NCI-H2029 (cell line): ENCODE measurements at places on chromosomes 7 and 10.

DNA sequence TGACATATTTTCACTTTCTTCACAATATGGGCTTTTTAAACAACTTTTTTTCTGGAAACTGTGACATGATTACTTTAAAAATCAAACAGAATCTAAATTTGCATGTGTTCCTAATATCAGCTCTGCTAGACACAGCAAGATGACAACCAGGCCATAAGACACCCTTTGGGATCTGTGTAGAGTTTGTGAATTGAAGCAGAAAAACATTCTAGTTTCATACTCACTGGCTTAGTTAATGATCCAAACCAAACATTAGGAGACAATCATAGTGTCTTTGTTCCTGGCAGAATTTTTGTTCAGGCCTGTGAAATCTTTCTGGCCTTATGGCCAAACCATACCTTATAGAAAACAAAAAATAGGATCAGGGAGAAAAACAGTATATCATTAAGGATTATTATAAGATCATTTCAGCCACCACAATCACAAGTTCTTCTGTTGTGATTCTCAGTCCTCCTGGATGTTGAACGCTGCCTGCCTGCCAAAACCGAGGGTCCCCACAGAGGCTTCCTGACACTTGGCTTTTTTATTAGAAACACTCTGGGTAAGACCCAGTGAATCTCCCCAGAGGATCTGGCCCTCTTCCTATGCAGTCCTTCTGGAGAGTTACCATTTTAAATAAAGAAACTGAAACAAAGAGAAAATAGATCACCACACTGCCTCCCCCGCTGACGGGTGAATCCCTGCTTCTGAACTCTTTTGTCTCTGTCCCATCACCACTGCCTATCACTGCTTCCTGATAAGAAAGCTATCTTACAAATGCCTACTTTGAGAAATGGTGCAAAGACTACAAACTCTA, 79.2 kb upstream of the PPP1R3C start:
- DNase-seq, result no peak

DNA sequence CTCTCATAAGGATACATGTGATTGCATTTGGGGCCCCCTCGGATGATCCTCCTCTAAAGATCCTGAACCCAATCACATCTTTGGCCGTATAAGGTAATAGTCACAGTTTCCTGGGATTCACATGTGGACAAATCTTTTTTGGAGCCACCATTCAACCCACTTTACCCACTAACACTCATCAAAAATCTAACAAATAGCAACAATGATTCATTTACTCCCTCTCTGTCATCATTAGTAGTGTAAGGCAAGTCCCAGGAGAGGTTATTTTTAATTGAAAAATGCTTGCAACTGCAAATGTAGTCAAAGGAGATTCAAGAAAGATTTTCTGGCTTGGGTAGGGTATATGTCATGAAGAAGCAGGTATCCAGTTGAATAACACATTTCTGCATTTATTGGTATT, 9.9 kb upstream of the SMKR1 start:
- no peak for DNase-seq

- no peak for DNase-seq
Observed at GRCh38 chr7:11846361-11846955, 14.5 kb upstream of the THSD7A start.

- DNase-seq, result no peak
Observed at GRCh38 chr7:80264769-80265495, 130.3 kb downstream of the GNAI1 start.

DNA sequence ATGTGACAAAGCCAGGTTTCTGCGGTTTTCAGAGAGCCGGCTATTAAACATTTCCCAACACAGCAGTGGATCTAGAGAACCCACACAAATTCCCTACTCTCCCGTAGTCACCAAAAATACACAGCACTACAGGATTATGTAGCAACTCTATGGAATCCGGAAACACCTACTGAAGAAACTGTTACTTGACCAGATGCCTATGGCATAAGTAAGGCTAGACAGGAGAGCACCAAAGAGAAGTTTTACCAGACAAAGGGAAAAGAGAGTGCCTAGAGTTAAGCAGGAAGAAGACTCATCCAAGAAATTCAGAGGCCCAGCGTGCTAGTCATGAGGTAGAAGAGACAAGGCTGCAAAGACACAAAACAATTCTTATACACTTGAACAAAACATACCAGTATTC, 321.1 kb downstream of the PARD3 start:
- DNase-seq, result no peak

DNA sequence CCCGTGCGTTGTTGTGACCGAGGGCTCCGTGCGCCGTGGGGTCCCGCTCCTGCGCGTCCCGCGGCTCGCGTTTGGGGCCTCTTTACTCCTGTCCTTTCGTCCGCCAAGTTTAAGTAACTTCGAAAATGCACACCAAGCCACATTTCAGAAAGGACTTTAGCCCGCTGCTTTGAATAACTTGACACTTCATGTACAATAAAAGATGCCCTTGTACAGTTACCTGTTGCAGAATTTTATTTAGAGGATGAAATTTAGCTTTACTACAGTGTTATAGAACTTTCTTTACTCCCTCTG, 459 bp downstream of the SUGCT start:
- DNase-seq, result no peak

GRCh38 chr7:99752356-99752755, 17.4 kb upstream of the CYP3A7 start:
- no peak for DNase-seq

GRCh38 chr7:19161671-19162070, 16.4 kb upstream of the FERD3L start:
- no peak for DNase-seq

GRCh38 chr7:36598054-36598674, 126.1 kb downstream of the AOAH start:
- no peak for DNase-seq

GRCh38 chr10:99292159-99292558, 37.0 kb upstream of the CNNM1 start:
- DNase-seq, result no peak
